GM23248 (cell line): ENCODE measurements at places on chromosomes 4 and X.

GRCh38 chr4:911871-912490, 20.1 kb downstream of the GAK start:
- no peak for DNase-seq

DNA sequence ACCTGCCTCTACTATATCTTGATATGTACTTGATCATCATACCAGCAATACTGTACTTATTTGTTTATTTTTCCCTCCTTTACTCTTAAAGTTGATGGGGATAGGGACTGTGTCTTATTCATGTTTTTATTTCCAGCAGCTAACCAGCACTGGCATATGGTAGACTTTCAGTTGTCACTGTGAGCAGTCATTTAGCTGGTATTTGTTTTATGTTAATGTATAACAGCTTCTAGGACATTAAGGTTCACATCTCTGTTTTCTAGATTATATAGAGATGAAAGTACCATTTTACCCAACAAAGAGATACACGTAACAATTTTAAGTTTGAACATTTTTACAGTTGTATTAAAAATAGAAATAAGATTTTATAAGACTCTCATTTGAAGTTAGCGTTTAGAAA, 17.9 kb downstream of the METTL14 start:
- no peak for DNase-seq

- no peak for DNase-seq
Observed at GRCh38 chr4:63020661-63021060, 1388.6 kb downstream of the TECRL start.

GRCh38 chrX:39907964-39908661, 189.6 kb downstream of the BCOR start:
- peak; percentile 94 for DNase-seq

GRCh38 chr4:6275898-6276806, 6.5 kb downstream of the WFS1 start:
- no peak for DNase-seq

DNA sequence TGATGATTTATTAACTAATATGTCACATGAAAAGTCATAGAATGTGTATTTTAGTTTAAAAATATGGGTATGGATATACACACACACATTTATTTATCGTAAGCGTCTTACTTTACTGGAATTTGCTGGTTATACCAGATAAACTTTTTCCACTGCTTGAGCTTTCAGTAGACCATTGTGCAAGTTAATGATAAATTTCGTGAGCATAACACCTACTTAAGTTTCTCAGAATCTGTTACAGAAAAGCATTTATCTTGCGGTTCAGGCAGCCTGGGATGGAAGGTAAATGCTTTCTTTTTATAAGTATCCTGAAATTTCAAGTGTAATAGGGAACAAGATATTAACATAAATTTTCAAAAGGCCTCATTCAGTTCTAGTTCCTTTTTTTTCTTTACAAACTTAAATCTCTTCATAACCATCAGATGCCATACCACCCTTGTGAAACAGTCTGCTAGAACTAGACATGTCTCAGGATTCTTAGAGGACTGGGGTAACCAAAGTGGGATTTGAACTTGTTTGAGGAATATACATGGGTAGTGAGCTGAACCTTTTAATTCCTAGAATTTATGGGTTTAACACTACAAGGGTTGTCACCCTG, 27.7 kb downstream of the ATP7A start:
- no peak for DNase-seq

- peak; percentile 64 for DNase-seq
Observed at GRCh38 chr4:119536572-119537528, 91.8 kb downstream of the PDE5A start.

GRCh38 chr4:79695848-79696247, 287.8 kb upstream of the GK2 start:
- no peak for DNase-seq

GRCh38 chr4:171203425-171203824, 609.8 kb upstream of the GALNTL6 start:
- no peak for DNase-seq

DNA sequence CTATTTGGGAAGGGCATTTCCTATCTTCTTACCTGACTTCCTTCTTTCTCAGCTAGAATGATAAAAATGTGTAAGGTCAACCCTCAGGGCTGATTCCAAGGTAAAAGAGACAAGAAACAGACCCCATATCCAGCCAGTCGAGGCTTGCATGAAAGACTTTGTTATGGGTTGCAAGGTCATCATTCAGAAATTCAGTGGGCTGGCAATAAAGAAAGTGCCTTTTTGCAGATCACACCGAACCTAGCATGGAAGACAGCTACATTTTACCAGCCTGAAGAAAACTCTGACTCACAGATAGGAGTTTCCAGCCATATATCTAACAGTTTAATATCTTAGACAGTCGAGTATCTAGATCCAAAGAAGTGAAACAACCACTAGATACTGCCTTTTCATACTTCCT, 87.4 kb downstream of the PDGFC start:
- DNase-seq: peak; percentile 27

- DNase-seq: no peak
Observed at GRCh38 chr4:73945674-73946449, 36.0 kb downstream of the PF4 start.

DNA sequence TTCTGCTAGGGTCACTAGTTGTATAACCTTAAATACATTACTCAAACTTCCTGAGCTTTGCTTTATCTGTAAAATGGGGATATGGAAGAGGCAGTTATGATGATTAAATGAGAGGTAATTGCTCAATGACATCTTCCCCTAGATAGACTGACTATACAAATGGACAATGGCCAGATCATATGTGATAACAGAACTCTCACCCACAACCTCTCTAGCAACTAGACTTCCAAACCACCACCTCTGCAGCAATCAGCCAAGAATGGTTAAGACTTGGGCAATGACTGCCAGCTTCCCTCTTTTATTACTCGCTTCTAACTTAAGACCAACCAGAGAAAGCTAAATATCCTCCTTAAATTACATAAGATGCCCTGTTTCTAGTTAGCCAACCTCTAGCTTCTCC, 2.9 kb upstream of the SEPSECS start:
- DNase-seq: no peak

- no peak for DNase-seq
Observed at GRCh38 chr4:19971829-19972228, 279.9 kb upstream of the SLIT2 start.

GRCh38 chrX:110322603-110323002, 4.7 kb upstream of the AMMECR1 start:
- DNase-seq: peak; percentile 56

DNA sequence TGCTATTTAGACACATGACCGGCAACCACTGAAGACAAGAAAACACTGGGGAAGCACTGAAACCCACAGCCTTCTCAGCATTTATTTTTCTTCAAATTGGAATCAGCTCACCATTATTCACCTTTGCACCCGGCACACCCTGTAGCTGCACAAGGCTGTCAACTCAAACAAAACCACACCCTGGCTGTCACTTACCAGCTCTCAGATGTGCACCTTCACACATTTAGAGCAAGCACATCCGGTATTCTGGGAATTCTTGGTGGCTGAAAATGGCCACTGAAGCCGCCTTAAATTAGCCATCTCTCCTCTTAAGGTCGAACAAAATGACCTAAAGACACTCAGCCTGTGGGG, 5.9 kb downstream of the ZFYVE28 start:
- DNase-seq: no peak
